ENCODE measurements at places on chromosomes 7 and 10.

DNA sequence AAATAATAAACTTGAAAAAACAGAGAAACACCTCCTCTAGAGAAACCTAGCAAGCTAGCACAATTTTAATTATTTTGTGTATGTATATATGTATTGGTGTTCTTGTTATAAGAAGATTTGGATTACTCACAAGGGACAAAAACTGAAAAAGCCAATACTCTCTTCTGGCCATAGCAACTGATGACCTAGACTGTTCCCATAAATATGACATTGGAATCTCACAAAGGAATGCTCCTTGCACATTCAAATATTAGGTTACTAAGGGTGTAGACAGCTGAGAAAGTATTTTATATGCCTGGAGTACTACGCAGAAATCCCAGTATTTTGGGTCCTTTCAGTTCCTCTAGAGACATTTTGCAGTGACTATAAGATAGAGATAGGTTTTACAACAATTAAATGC is 279.4 kb downstream of the FZD1 start:
- DNase-seq, result no peak

DNA sequence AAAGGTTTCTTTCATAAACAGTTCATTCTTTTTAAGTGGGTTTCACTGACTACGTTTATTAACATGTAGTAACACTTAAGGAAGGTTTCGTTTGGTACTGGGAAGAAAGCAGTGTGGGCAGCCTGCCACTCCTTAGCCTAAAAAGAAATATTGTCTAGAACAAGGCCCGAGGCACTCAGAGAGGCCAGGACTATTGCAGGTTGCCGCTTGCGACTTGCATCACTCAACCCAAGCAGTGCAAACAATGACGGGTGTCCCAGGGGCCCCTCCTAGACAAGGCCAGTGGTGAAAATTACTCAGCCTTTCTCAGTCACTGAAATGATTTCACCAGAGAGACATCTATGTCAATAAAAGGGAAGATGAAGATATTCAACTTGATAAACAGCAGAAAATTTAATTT is 243.9 kb downstream of the SNX13 start:
- DNase-seq, result no peak

GRCh38 chr10:66321723-66322665 is 603.8 kb upstream of the LRRTM3 start:
- no peak for DNase-seq

DNA sequence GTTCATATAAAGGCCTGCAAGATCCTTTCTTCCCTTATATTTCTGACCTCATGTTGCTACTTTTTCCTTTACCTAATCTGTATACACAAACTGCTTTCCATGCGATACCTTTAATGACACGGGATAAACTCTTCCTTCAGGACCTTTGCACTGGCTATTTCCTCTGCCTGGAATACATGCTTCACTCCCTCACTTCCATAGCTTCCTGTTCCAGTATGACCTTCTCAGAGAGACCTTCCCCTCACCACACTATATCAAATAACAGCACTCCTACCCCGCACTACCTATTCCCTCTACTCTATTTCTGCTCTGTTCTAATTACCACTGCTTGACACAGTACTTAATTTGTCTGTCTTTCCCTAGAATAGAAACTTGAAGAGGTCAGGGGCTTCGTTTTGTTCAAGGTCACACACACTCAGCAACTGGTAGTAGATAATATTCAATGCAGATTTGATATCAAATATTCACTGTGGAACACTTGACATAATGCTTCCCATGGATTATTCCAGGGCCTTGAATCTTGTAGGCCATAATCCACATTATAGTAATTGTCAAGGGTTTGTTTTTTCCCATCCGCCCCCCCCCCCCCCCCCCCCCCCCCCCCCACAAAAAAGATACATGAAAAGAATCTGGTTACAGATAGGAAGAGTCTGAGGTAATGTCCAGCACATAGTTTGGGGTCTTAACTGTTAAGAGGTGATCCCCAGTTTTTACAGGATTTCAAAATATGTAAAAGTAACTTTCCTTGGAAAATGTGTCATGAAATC is 11.1 kb downstream of the SYPL1 start:
- DNase-seq, result no peak

DNA sequence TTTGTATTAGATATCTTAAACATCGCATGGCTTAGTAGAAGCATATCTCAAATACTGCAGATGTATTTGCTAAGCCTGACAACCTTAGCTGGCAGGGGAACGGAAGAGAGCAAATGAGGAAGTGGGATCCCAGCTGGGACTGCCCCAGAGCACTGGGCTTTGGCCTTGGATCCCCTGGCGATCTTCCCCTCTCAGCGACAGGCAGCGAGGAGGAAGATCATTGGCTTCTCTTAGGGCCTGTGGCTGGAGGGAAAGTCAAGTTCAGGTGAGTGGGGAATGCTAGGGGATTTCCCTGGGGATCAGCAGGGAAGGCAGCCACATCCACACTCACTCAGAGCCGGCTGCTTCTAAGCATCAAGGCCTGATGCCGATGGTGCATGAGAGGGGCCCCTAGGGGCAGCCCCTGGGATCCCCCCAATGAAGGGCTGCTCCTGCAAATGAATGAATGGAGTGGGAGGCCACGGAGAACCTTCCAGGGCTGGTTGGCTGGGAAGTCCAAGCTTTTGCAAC is 42.0 kb downstream of the LYZL2 start:
- no peak for DNase-seq

DNA sequence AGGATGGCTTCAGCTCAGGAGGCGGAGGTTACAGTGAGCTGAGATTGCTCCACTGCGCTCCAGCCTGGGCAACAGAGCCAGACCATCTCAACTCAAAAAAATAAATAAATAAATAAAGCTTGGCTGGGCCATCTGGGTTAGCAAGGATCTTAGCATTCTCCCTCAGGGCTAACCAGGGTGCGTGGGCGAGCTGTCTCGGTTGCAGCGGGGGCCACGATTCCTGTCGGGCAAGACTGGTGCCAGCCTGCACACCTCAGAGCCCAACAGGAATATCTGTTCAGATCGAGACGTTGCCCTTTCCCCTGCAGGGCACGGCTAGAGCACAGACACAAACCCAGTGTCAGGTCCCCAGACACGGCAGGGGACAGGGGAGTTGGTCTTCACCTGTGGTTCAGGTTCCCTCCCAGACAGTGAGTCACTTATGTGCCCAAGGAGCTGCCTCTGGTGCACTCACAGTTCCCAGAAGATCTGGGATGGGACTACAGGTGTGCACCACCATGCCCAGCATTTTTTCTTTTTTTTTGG is 75.5 kb upstream of the GTF2I start:
- DNase-seq, result no peak

DNA sequence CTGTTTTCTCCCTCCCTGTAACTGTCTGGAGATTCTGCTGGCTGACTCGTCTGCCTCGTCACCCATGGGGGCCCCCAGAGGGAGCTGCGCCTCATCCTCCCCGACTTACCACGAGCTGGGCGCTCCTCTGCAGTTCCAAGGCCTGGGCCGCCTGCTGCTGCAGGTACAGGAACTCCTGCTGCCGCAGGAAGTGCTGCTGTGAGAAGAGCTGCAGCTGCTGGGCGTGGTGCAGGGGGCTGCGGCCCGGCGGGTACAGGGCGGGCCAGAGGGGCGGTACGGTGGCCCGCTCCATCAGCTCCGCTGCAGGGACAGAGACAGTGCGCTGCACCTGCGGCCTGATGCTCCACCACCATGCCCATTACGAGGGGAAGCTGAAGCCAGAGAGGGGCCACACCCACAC is 47.7 kb downstream of the TNRC18 start:
- no peak for DNase-seq

GRCh38 chr7:36657036-36657660 is 67.1 kb downstream of the AOAH start:
- DNase-seq, result no peak

Measured in naive thymus-derived CD8-positive, alpha-beta T cell (primary cell).